NCI-H1436 treated with DMSO at 0.1 percent for 48 hours (cell line): ENCODE measurements at places on chromosomes 1 and 21.

DNA sequence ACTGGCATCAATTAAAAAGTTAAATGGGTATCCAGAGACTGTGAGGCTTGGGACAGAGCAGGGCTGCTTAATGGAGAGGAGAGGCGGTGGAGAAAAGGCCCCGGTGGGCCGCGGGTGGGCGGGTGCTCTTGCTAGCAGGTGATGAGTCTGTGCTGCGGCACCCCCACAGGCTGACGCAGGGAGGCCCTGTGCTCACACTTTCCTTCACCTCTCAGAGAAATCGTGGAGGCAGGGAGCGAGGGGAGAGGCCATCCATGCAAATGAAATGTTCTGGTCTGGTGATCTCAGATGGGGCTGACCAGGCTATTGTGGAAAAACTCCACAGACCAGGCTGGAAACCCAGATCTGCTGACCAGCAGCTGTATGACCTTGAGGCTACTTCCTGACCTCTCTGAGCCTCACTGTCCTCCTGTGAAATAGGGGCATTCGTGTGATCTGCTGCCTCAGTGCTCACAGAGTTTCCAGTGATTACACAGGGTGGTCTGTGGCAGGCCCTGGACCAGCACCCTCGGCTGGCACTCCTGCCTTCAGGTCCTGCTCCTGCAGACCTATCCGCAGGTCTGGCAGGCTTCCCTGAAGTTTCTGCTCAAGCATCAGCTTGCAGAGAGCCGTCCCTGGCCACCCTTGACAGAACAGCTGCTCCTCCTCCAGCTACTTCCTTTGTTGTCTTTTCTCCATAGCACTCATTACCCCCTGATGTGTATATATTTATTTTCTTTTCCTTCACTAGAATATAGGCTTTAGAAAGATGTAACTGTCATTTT, 89.2 kb downstream of the BEND5 start:
- DNase-seq: no peak

DNA sequence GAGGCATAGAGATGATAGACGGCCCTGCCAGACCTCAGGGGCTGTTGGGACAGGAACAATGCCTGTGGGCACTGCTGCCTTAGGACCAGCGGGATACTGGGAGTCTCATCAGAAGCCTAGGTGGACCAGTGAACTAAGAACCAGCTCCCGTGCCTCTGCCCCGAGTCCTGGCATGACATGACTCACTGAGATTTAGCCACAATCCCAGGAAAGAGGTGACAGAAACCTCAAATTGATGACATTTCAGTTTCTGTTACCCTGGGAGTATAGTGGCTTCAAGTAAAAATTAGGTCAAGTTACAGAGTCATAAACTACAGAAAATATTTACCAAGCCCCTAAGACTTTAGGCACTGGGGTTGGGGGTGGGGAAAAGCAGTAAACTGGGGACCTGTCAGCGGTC, 74.6 kb upstream of the GADD45A start:
- no peak for DNase-seq

- DNase-seq: peak; percentile 58
Measured at GRCh38 chr1:6037338-6037762, 8.3 kb upstream of the KCNAB2 start.

GRCh38 chr21:26365849-26366248, 195.3 kb upstream of the APP start:
- DNase-seq: no peak

GRCh38 chr1:5748286-5749225, 243.7 kb downstream of the NPHP4 start:
- no peak for DNase-seq

DNA sequence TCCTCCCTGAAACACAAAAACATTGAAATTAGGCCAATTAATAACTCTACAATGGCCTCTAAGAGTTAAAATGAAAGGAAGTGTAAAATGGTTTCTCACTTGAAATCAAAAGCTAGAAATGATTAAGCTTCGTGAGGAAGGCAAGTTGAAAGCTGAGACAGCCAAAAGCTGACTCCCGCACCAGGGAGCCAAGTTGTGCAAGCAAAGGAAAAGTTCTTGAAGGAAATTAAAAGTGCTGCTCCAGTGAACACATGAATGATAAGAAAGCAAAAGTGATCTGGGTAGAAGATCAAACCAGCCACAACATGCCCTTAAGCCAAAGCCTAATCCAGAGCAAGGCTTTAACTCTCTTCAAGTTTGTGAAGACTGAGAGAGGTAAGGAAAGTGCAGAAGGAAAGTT, 22.8 kb downstream of the CYYR1 start:
- DNase-seq: no peak

DNA sequence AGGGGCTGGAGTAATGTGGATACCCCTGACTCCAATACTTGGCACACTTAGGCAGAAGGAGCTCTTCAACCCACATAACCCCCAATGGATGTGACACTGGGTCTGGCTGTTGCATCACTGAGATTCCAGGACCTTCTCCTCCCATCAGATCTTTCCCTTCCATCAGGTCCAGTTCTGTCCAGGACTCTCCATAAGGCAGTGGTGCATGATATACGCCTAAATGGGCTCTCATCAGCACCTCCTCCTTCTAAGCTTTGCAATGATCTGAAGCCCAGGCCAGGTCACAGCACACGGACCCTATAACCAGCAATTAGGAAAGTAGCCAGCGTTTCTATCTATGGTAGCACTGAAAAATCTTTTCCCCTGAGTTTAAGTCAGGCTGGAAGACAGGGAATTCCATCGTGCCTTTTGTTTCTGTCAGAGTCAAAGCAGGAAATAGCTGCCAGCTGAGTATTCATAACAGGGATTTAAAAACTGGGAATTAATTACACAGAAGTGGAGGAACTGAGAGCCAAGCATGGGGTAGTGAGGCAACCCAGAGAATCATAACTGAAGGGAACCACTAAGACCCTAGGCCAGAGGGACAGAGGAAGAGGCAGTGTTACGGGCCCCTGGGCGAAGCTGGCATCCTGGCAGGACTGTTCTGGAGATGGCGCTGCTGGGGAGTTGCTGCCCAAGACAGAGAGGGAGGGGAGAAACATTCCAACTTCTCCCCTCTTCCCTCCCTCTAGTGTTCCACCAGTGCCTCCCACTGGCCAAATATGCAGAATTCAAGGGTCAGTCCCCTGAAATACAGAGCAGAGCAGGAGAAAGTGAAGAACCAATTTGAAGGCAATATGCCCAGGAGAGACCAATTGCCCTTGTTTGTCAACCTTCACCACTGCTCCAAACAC, 37.5 kb upstream of the HOOK1 start:
- DNase-seq: no peak

- DNase-seq: no peak
Measured at GRCh38 chr21:30200000-30200399, 15.9 kb downstream of the CLDN8 start.

DNA sequence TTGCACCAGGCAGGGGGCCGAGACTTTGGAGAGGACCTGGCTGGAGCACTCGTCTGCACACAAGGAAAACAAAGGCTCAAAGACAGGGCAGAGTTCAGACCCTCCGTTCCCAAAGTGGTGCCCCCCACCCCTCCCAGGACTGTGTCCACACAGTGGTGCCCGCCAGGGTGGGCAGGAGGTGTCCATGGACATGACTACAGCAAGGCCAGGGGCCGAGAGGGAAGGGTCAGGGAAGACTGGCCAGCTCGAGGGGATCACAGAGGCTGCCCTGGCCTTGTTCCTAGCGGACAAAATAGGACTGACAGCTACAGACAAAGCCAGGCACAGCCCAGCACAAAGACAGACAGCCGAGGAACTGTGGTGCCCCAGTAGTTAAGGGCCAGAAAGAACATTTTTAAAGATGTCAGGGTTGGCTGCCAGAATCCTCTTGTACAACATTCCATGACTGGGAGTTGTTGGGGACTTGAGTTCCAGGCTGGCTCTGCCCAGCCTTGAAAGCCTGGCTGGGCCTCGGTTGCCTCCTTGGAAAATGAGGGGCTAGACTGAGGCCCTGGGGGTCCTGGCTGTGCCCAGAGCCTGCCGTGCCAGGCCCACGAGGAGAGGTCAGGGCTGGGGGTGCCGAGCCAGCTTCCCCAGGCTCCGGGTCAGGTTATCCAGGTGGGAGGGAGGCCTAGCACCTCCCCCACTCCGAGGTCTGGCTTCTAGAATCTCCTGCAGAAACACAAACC, 63.7 kb downstream of the SLX9 start:
- no peak for DNase-seq

DNA sequence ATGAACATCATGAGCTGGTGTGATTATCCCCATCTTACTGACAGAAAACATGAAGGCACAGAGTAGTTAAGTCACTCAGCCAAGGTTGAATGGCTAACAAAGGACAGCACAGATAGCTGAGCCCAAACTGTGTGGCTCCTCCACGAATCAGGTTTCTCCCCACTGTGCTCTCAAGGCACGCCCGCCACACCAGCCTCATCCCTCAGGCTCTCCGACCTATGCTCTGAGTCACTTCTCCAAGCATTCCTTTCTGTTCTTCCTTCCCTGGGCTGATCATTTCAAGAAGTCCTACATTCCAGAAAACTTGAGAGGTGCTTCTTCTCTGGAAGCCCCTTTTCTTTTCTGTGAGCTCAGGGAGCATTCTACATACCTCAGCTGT, 25.3 kb upstream of the SDC3 start:
- no peak for DNase-seq

GRCh38 chr1:200558866-200559459, 61.6 kb downstream of the KIF14 start:
- DNase-seq: no peak

GRCh38 chr1:29719253-29719652, 482.9 kb downstream of the PTPRU start:
- no peak for DNase-seq

DNA sequence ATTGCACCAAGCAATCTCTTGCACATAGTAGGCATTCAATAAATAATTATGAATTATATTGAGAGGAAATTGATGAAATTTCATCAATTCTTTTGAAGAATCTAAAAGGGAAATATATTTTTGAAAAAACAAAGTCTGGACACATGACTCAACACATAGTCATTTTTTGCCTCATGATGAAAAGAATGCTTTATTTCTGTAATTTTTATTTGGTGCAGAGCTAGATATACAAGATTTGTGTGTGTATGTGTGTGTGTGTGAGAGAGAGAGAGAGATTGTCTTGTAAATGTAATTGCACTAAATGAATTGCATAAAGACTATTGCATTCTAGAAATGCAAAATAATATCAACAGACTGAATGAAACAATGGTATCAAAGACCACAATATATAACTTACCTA, 206.2 kb upstream of the C1orf87 start:
- DNase-seq: no peak

DNA sequence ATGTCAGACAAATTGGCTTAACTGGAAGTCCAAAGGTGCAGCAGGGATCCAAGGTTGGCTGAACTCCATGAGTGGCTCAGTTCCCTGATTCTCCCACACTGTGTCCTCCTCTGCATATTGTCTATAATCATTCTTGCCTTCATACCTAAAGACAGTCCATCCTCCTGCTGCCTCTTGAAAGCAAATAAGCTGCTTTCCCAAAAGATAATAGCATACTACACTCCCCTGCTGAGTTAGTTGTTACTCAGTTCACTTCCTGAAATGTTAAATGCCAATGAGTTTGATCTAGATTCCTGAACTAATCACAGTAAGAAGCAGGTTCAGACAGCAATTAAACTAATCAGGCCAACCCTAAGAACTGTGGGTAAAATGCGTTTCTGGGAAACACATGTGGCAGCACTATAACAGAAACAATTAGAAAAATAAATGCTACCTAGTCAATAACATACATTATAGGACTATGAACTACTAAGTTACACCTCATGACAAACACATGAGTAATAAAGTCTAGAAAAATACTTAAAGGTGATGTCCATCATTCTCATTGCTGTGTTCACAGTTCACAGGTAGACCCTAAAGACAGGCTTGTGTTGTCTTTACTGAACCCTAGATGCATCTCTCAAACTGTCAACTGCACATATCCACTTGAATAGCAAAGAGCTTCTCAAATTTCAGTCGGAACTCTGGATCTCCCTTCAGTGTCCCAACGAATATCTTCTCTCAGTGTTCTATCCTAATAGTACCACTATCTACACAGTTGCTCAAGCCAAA, 50.8 kb upstream of the BOLA1 start:
- DNase-seq: no peak

DNA sequence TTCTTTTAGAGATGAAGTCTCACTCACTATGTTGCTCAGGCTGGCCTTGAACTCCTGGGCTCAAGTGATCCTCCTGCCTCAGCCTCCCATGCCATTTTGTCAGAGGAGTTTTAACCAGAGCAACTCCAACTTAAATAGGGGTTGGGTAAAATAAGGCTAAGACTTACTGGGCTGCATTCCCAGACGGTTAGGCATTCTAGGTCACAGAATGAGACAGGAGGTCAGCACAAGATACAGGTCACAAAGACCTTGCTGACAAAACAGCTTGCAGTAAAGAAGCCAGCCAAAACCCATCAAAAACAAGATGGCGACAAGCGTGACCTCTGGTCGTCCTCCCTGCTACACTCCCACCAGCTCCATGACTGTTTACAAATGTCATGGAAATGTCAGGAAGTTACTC, 5.7 kb upstream of the DNAH14 start:
- DNase-seq: no peak

- no peak for DNase-seq
Measured at GRCh38 chr1:62689524-62689923, 1.3 kb upstream of the DOCK7 start.

GRCh38 chr1:217230412-217230811, 400.5 kb downstream of the GPATCH2 start:
- no peak for DNase-seq
